Vagina (tissue), 2 donors: ENCODE measurements at places on chromosomes 7 and 10. TPM values are rescaled to one million over a fixed set of nuclear protein-coding genes. Genes with fewer than 3 reads are reported as not detected.

DNA sequence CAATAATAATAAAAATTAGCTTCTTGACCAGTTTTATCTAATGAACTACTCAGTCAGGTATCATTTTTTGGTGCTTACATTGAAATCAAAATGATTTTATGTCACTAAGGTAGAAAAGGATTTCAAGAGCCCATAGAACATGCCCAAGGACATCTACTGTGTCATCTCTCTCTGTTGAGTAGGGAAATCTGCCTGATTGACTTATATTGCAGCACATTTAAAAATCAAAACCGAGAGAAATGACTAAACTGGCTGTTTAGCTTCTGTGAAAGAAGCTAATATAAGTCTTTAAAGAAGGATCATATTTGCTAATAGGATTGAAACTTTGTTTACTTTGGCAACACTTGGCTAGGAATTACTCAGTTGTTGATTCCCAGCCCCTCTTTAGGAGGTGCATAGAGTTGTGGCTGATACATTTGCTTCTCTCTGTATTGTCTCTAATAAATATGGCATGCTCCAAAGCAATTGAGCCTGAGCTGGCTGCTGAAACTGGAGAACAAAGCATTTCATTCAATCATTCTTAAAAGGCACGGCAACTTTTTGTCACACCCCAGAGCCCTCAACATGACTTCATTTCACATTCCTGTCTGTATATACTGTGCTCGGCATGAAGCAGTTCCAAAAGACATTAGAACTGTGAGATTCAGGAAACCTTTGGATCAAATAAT lies 1096.9 kb upstream of the POT1 start:
- H3K27me3 ChIP-seq, result no peaks in the 10 kb centered on the region
- no peaks in the 10 kb centered on the region for H3K36me3 ChIP-seq
- no peak overlapping the region for H3K27ac ChIP-seq
- no peak for DNase-seq

GRCh38 chr7:140213684-140214074 lies 36.9 kb upstream of the KDM7A start:
- no peak for DNase-seq
- H3K27ac ChIP-seq, result no peak overlapping the region
- no peak overlapping the region for H3K4me3 ChIP-seq
- peaks cover 7% of the 10 kb centered on the region for H3K4me1 ChIP-seq
- H3K36me3 ChIP-seq, result no peaks in the 10 kb centered on the region
- no peaks in the 10 kb centered on the region for H3K27me3 ChIP-seq

DNA sequence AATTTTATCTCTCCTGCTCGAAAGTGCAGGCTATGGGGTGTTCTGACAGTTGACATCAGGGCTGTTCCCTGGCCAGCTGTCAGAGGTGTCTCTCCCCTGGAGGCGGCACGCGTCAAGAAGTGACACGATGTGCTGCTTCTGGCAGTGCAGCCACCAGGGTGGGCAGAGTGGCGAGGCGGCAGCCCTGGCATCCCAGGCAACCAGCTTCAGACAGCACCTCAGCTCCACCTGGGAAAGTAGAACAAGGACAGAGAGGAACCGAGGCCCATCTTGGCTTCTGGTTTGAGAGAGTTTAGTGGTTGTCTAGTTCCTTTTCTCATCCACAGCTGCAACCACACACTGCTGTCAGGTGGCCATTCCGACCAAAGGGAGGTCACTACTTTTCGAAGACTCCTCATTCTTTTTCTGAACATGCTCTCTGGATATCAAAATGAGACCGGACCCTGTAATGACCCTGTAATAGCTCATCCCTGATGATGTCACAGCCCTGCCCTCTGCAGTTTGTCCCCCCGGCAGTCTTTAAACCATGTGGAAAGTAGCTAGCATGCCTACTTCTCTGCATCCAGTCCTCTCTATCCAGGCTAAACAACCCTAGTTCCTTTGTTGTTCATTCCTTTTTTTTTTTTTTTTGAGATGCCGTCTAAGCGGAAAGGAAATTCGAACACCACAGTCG lies 381.0 kb upstream of the NRP1 start:
- no peak overlapping the region for H3K27ac ChIP-seq
- H3K4me1 ChIP-seq, result no peaks in the 10 kb centered on the region
- no peak for DNase-seq
- H3K36me3 ChIP-seq, result no peaks in the 10 kb centered on the region
- H3K4me3 ChIP-seq, result no peak overlapping the region

GRCh38 chr7:98283887-98284222 lies 2.4 kb downstream of the BRI3 start:
- H3K27ac ChIP-seq, result peak overlapping the region; percentile 99
- peak overlapping the region; percentile 99 for H3K4me3 ChIP-seq
- H3K4me1 ChIP-seq, result peaks cover 77% of the 10 kb centered on the region
- no peaks in the 10 kb centered on the region for H3K36me3 ChIP-seq

DNA sequence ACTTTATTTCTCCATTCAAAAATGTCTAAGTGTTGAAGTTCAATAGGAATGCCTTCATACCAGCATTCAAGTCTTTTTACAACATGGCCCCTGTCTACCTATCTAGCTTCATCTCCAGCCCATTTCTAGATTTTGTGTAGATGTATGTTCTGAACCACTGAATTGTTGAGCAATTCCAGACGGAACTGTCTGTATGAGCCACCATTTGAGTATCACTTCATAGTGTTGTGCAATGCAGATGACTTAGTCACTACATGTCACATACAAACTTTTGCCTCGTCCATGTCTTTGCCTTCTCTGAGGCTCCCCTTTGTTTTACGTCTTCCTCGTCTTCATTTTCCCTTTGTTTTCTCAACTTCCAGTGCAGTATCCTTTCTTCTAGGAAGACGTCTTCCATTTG lies 118.1 kb downstream of the INHBA start:
- DNase-seq, result no peak
- no peak overlapping the region for H3K4me3 ChIP-seq
- no peaks in the 10 kb centered on the region for H3K36me3 ChIP-seq

- no peak for DNase-seq
- H3K27me3 ChIP-seq, result no peaks in the 10 kb centered on the region
- H3K27ac ChIP-seq, result no peak overlapping the region
- H3K4me1 ChIP-seq, result peaks cover 17% of the 10 kb centered on the region
- H3K36me3 ChIP-seq, result no peaks in the 10 kb centered on the region
- H3K4me3 ChIP-seq, result no peak overlapping the region
Measured at GRCh38 chr7:30987936-30988335, 24.2 kb downstream of the GHRHR start.

The ACSM6 gene
- total RNA-seq, result not detected

- no peak overlapping the region for H3K4me3 ChIP-seq
- H3K27me3 ChIP-seq, result no peaks in the 10 kb centered on the region
- no peaks in the 10 kb centered on the region for H3K36me3 ChIP-seq
- no peaks in the 10 kb centered on the region for H3K4me1 ChIP-seq
- no peak overlapping the region for H3K27ac ChIP-seq
- DNase-seq, result no peak
Measured at GRCh38 chr7:2965301-2965700, 78.4 kb downstream of the CARD11 start.

The TSPAN14 gene
- total RNA-seq, result 98.0 TPM

DNA sequence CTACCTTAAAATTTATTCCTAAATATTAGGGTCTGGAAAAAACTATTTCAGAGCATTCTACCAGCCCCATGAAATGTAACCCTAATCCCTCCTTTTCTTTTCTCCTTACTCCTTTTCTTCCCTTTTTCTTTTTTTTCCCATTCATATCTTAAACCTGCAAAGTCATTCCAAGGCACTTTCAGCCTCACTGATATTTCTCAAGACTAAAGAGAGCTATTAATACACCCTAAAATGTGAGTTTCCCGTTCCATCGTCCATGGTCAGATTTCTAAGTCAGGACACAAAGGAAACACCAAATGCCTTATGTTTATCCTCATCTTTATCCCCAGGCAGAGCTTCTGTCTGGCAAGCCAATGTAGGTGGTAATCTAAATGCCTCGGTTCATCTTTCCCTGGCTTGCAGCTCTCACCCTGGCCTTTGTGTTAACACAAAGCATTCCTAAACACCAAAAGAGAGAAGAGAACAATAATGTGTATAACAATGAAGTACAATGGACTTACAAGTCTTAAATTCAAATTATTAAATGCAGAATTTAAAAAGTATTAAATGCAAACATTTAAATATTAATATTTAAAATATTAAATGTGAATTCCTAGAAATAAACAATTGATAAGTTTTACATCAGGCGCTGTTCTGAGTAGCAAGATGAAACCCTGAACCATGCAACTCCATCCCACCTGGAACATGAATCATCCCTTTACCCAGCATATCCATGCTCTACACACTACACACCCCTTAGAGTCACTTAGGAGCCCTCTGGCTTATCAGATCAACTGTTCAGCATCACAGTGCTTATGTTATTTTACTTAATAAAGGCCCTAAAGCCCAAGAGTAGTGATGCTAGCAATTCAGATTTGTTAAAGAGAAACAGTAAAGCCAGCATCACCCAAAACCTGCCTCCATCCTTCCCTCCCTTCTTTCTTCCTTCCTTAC lies 26.8 kb downstream of the MICU1 start:
- H3K27ac ChIP-seq, result no peak overlapping the region
- no peak overlapping the region for H3K4me3 ChIP-seq
- H3K4me1 ChIP-seq, result no peaks in the 10 kb centered on the region
- H3K27me3 ChIP-seq, result no peaks in the 10 kb centered on the region

The HOXA11 gene
- 9.8 TPM for total RNA-seq

The UBE2D4 gene
- 25.5 TPM for total RNA-seq

The EEF1AKMT2 gene
- 17.9 TPM for total RNA-seq

DNA sequence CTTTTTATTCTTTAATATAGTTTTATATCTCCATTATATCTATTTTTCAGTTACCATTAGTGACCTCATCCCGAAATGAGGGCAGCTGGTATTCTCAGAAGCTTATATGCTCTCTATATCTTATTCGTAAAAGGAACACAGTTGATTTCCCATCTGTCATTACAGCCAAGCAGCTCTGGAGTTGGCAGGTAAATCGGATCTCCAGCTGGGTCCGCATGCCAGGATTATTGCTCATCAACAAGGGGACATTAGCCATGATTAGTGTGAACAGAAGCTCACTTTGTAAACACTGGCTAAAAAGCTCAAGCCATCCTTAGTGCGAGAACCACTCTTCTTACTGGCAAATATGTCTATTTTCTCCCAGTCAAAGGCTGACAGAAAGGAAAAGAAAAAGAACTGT lies 180.3 kb downstream of the NPSR1 start:
- no peaks in the 10 kb centered on the region for H3K36me3 ChIP-seq
- no peak overlapping the region for H3K27ac ChIP-seq
- no peaks in the 10 kb centered on the region for H3K4me1 ChIP-seq
- no peak overlapping the region for H3K4me3 ChIP-seq

- no peaks in the 10 kb centered on the region for H3K36me3 ChIP-seq
- no peak overlapping the region for H3K4me3 ChIP-seq
- H3K4me1 ChIP-seq, result peaks cover 52% of the 10 kb centered on the region
- no peaks in the 10 kb centered on the region for H3K27me3 ChIP-seq
Measured at GRCh38 chr10:71737001-71737833, 17.6 kb upstream of the C10orf105 start.

The OR6B1 gene
- not detected for total RNA-seq

GRCh38 chr7:17144322-17144721 lies 154.1 kb upstream of the AHR start:
- H3K27me3 ChIP-seq, result no peaks in the 10 kb centered on the region
- no peak overlapping the region for H3K27ac ChIP-seq
- H3K4me1 ChIP-seq, result peaks cover 35% of the 10 kb centered on the region
- H3K36me3 ChIP-seq, result no peaks in the 10 kb centered on the region
- no peak overlapping the region for H3K4me3 ChIP-seq

The CYP2C19 gene
- 6.1 TPM for total RNA-seq

- no peak for DNase-seq
- H3K27me3 ChIP-seq, result no peaks in the 10 kb centered on the region
- H3K4me3 ChIP-seq, result no peak overlapping the region
- no peaks in the 10 kb centered on the region for H3K4me1 ChIP-seq
- no peaks in the 10 kb centered on the region for H3K36me3 ChIP-seq
Measured at GRCh38 chr10:132664407-132664806, 121.5 kb downstream of the NKX6-2 start.

GRCh38 chr7:138338361-138338760 lies 121.7 kb upstream of the TRIM24 start:
- no peak for DNase-seq
- H3K36me3 ChIP-seq, result no peaks in the 10 kb centered on the region
- H3K4me3 ChIP-seq, result no peak overlapping the region
- no peaks in the 10 kb centered on the region for H3K27me3 ChIP-seq
- H3K27ac ChIP-seq, result no peak overlapping the region

DNA sequence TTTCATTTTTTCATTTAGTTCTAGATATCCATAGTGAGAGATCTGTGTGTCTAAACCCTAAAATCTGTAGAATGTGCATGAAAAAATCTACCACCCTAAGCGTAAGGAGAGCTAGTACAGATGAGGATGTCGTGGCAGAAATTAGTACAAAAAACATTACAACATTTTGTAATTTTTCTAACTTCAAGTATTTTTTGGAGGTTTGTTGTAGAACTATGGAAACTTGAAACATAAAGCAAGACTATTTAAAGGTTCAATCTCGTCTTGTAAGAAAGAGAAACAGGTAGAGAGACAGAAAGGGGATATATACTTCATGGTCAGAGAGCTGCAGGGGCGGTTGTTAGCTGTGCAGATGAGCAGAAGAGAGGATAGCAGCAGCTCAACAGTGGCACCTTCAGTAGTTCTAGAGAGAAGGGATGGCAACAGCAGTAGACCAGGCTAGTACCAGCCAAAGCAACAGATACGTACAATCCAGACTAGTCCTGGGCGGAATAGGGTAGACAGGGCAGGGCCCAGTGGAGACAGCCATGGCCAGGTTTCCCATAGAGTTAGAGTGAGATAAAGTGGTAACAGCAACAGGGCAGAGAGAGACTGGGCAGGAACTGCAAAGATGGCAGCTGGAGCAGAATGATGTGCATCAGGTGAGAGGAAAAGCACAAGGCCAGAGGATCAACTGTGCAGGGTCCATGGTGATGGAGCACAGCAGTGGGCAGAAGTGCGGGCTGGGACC lies 145.2 kb downstream of the FRMD4A start:
- H3K4me3 ChIP-seq, result no peak overlapping the region
- no peaks in the 10 kb centered on the region for H3K27me3 ChIP-seq
- H3K36me3 ChIP-seq, result no peaks in the 10 kb centered on the region
- no peaks in the 10 kb centered on the region for H3K4me1 ChIP-seq
- DNase-seq, result no peak
- no peak overlapping the region for H3K27ac ChIP-seq

- H3K4me3 ChIP-seq, result no peak overlapping the region
- peaks cover 7% of the 10 kb centered on the region for H3K4me1 ChIP-seq
- no peaks in the 10 kb centered on the region for H3K36me3 ChIP-seq
Measured at GRCh38 chr10:16942381-16943078, 125.3 kb upstream of the RSU1 start.
